Stimulated activated naive CD8-positive, alpha-beta T cell treated with anti-CD3 and anti-CD28 coated beads, Interleukin-15, Interleukin-2, amounts not matched to agents 100 U/mL and 50 U/mL, for 24 hours (primary cell): ENCODE measurements at places on chromosomes 3 and 15.

- no peak for DNase-seq
Observed at GRCh38 chr3:129615751-129616281, 9.3 kb upstream of the PLXND1 start.

DNA sequence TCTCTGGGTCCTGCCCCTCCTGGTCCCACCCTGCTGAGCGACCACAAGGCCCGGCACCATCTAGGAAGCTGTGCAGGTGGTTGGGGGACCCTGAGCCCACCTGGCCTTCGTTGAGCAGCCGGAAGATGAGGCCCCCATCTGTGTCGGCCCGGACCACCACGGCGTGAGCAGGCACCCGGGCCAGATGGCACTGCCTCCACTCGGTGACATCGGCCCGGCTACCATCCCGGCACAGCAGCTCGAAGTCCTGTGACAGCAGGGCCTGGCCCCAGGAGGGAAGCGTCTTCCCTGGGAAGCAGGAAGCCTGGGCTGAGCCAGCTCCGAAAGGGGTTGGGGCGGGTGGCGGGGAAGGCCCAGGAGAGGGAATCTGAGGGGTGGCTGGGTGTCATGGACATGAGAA is 12.6 kb downstream of the MELTF start:
- DNase-seq = no peak

- DNase-seq = peak; percentile 75
Observed at GRCh38 chr15:41811432-41812195, 16.3 kb upstream of the JMJD7 start.

DNA sequence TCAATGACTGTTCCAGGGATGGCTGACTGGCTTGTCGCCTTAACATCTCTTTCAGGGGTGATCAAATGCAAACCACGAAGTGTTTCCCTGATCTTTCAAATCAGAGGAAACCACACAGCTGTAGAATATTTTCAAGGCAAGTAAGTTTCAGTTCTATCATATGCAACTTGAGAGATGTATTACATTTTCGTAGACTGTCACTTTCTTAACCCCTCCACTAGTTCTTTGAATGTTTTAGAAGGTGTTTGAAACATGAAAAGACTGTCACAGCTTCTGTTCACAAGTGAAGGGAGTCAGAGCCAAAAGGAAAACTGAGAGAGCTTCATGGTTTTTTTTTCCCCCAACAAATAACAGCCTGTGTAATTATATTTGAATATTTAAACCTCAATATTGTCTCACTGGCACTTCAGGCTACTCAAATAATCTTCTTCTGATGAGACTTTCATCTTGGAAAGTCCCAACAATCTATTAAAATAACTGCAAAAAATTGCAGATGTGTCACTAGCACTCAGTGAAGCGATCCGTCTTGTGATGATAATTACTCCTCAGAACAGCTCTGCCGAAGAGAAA is 25.9 kb upstream of the CAPN7 start:
- DNase-seq = no peak

- DNase-seq = no peak
Observed at GRCh38 chr3:14476583-14477265, 63.4 kb downstream of the GRIP2 start.

DNA sequence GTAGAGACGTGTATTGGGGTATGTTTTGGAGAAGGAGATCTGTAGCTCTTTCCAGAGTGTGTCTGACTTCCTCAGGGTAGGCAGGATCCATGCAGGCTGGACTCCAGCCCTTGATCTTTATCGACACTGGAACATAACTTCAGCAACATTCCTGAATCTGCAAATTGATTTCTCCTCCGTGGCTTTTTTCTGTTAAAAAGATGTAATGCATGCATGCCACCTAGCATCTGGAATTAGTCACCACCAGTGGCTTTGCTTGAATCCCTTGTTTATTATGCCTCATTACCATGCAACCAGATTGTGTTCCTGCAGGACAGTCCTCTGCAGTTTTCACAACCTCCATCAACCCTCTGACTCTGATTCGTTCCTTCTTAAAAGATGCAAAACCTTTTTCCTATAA is 86.1 kb downstream of the CCNL1 start:
- DNase-seq = no peak

- no peak for DNase-seq
Observed at GRCh38 chr3:186502138-186502948, 41.8 kb downstream of the CRYGS start.

DNA sequence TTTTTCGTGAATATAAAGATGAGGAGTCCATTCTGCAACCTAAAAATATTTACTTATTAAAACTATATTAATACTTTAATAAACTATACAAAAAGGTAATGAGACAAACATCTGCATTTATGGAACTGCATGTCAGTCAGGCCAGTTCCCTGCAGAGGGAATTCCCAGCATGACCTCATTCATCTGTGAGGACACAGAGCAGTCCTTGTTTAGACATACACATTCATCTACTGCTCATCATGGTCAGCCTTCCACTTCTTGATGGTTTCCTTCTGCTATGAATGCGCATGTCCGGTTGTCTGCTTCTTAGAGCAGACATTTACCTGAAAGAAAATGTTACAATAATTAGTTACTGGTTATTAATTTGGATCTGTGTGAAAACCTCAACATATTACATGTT is 3.3 kb upstream of the ACTR8 start:
- DNase-seq = no peak

DNA sequence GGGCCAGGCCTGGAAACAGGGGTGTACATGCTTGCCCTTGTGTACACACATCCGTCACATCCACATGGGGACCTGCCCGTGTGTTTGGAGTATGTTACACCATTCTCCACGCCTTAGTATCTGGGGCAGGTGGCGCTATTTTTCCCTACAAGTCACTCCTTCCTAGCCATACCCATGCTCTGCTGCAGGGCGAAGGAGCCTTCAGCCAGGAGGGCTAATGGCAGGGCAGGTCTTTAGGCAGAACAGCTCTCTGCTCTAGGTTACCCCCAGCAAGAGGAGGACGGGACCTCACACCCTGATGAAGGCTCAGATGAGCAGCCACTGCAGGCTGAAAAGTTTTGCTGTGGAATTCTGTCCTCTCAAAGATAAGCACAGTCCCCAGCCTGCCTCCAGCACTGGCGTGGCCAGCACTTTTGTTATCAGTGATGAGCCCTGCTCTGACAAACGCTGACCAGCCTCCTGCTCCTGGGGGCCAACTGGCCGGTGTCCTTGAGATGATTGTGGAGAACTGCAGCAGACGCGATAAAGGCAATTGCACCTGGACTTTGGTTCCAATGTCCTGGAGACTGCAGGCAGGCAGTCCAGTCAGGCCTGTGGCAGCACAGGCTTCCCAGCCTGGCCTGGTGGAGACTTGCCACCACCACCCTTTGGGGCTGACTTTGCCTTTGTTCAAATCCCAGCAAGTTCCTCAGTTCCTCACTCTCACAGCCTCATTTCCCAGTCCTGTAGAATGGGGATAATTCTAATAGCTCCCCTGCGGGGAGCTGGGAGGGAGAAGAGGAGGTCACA is 19.8 kb upstream of the PIGZ start:
- DNase-seq = no peak

GRCh38 chr15:101505610-101506337 is 16.3 kb upstream of the PCSK6 start:
- no peak for DNase-seq

DNA sequence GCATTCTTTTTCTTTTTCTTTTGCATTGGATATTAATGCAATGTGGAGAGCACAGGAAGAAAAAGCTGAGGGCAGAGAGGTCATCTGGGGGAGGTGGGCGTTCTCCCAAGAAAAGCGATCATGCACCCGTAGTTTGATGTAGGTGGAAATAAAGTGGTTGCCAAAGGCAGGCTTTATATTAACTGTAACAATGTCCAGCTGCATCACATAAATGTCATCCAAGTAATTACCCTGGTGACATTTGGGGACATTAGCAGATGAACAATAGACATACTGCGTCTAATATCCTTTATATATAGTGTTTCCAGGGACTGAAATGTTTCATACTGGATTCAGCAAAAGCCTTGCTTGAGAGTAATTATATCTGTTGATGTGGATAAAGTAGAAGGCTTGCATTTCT is 135.5 kb downstream of the CNTN6 start:
- DNase-seq = no peak

DNA sequence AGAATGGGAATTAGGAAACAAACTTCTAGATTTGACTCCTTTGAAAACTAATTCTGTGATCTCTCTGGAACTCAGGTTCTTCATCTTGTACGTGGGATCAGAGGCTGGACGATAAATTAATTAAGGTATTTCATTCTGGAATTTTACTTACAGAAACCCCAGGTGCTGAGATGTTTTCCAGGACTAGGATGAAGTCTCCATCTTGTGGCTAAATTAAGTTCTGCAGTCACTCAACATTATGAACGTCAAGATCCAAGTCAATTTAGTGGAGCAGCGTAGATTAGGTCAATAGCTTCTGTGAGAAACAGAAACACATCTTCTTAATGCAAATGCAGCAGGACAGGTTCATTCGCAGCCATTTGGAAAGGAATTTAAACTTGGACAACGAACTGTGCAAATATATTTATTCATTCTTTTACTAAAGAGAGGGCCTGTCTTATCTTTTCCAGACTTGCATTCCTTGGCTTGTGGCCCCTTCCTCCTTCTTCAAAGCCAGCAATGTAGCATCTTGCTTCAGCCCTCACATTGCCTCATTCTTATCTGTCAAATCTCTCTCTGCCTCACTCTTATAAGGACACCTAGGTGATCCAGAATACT is 26.7 kb upstream of the TMC3 start:
- no peak for DNase-seq

GRCh38 chr3:150286390-150287147 is 121.5 kb upstream of the TSC22D2 start:
- DNase-seq = no peak

DNA sequence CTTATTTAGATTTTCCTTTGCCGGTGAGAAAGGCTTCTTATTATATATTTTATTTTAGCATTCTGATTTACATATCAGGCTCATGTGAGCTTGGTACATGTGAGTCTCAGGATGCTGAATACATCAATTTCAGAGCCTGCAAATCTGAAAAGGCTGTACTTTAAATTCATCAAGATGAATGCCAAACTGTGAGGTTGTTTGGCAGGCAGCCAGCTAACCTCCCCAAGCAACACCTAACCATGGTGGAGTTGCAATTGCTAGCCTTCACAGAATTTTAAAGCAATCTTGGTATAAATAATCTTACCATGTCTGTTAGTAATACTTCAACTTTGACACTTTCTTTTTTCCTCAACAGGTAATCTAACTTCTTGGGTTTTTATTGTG is 252.5 kb downstream of the CDIN1 start:
- DNase-seq = no peak

- DNase-seq = no peak
Observed at GRCh38 chr3:15207836-15208504, 1.9 kb downstream of the CAPN7 start.

DNA sequence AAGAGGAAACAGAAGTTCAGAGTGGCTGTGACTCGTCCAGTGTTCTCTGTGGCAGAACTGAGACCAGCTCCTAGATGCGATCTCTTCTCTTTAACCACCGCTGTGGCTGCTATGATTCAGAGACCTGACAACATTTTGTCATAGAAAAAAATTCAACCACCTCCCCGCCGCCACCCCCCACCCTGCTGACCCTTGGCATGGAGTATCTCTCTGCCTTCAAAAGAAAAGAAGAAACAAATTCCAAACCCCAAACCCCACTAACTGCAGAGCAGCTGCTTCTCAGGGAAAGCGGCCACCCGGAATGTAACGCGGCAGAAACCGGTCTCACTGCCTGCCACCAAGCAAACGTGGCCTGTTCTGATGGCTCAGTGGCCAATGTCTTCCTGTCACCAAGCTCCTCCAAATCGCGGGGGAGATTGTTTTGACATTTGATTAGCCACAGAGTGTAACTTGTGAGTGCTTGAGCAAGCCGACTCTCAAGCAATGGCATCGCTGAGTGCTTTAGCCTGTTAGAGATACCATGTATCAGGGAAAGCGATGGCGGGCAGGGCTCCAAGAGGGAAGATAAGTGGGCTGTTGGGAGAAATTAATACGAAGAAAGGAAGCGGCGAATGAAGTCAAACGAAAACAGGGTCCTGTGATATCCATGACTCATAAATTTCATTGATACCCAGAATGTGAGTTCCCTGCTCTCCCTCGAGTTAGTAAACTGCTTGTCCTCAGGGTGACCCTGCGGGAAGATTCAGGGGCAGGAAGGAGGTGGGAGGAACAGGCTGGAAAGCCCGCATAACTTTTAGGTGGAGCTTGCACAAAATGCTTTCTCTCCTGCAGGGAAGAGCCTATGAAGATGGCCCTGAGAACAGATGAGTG is 44.8 kb upstream of the TLE3 start:
- peak; percentile 62 for DNase-seq

DNA sequence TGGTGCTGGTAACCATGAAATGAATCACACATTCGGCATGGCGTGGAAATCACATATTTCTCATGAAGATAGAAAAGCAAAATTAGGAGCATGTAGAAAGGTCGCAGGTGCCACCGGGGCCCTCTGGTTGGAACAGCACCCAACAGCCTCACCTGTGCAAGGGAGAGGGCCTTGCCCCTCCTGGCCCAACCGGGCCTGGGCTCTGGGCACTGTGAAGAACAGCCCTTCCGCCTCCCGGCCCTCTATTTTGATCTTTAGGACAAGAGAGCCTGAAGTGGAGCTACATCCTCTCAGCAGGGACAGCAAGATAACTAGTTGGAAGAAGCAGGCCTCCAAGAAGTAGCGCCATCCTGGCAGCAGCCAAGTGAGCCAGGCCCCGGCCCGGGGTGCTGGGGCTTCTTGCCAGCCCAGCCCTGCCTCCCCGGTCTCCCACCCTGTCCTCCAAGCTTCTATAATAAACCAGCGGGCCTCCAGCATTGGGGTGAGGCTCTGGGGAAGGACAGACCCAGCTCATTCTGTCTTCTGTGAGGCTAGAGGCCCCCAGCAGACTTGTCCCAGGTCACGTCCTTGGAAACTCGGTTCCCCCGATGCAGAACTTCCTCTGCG is 46.1 kb upstream of the FGD5 start:
- DNase-seq = no peak

DNA sequence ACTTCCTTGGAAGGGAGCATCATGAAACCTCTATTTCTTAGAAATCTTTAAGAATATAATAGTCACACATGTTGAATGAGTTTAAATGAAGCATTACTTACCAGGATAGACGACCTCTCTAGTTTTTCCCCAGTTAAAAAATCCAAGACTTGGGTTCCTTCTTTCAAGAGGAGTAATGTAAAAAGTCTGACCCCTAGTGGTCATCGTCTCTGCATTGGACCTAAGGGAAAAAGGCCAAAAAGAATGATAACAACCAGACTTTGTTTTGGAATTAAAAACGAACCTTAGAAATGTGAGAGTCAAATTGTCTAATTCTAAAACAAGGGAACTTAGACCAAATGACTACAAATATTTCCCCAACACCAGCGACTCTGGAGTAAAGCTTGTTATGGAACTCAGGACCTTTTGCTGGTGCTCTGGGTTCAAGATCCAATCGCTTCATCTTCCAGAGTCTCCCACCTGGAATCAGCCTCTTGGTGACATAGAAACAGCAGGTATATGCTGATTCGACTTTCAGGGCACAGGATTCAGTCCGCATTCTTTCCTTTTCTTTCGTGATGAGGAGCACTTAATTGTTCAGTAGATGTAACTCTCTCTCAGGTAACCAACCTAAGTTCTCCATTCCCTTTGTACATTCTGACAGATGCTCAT is 214.8 kb upstream of the TPRG1 start:
- DNase-seq = no peak

GRCh38 chr3:136192831-136193230 is 3.3 kb downstream of the MSL2 start:
- DNase-seq = no peak
